ENCODE measurements at places on chromosomes 7 and 10.

- H3K4me1 ChIP-seq = no peaks in the 10 kb centered on the region
- H3K36me3 ChIP-seq = no peaks in the 10 kb centered on the region
- H3K27ac ChIP-seq = no peak overlapping the region
- no peak overlapping the region for H3K4me3 ChIP-seq
- H3K27me3 ChIP-seq = peaks cover 3% of the 10 kb centered on the region
Measured at GRCh38 chr10:101226491-101227428, 2.5 kb downstream of the LBX1 start.

GRCh38 chr7:26556061-26556881, 264.6 kb downstream of the SNX10 start:
- no peak for DNase-seq
- H3K4me1 ChIP-seq = no peaks in the 10 kb centered on the region
- no peak overlapping the region for H3K4me3 ChIP-seq
- H3K36me3 ChIP-seq = no peaks in the 10 kb centered on the region

- no peaks in the 10 kb centered on the region for H3K4me1 ChIP-seq
- no peaks in the 10 kb centered on the region for H3K36me3 ChIP-seq
- H3K4me3 ChIP-seq = no peak overlapping the region
- DNase-seq = no peak
- H3K27me3 ChIP-seq = no peaks in the 10 kb centered on the region
- no peak overlapping the region for H3K27ac ChIP-seq
Measured at GRCh38 chr7:156376317-156376716, 264.3 kb upstream of the RNF32 start.

GRCh38 chr7:69817121-69817520, 218.8 kb downstream of the AUTS2 start:
- no peaks in the 10 kb centered on the region for H3K27me3 ChIP-seq
- no peak overlapping the region for H3K27ac ChIP-seq
- no peak overlapping the region for H3K4me3 ChIP-seq

- H3K27me3 ChIP-seq = no peaks in the 10 kb centered on the region
- H3K4me3 ChIP-seq = no peak overlapping the region
- H3K27ac ChIP-seq = no peak overlapping the region
- H3K36me3 ChIP-seq = no peaks in the 10 kb centered on the region
- peak; percentile 48 for DNase-seq
Measured at GRCh38 chr10:5576780-5577624, 52.2 kb downstream of the CALML3 start.

DNA sequence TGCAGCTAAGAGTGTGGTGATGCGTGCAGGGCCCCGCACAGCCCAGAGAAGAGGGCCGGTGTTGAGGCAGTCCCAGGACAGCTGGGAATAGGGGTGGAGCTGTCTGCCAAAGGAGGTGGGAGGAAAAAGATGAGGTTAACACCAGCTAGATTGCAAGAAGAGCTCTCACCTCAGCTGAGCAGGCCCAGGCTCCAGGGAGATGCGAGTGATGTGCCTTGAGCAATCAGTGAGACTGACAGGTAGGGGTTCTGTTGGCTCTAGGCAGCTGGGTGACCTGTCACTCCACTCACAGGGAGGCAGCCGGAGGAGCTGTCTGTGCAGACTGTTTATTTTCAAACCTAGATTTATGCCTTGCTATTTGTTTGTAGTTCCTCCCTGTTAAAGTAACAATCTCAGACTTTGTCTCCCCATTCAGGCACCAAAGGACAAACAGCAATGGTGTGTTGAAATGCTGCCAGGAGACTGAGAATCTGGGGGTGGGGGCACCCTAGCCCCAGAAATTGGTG, 205.1 kb upstream of the CXCL12 start:
- no peak overlapping the region for H3K27ac ChIP-seq
- no peak for DNase-seq
- H3K4me3 ChIP-seq = no peak overlapping the region
- H3K4me1 ChIP-seq = no peaks in the 10 kb centered on the region

DNA sequence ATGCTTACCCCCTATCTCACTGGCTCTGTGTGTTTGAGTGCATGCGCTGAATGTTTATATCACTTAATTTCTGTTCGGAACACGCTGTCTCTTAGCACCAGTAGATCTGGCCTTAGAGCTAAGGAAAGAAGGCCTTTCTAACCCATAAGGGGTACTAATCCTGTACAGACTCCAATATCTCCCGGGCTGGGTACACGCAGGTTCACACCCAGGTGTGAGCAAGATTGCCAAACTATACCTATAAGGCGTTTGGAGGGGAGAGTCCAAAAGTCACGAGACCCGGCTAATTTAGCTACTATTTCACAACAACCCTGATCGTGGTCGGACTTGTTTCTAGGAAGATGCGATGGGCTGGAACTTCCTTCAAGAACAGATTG, 727 bp upstream of the PDSS1 start:
- H3K27me3 ChIP-seq = no peaks in the 10 kb centered on the region
- H3K4me3 ChIP-seq = peak overlapping the region; percentile 82
- H3K4me1 ChIP-seq = no peaks in the 10 kb centered on the region
- no peak overlapping the region for H3K27ac ChIP-seq

- no peaks in the 10 kb centered on the region for H3K4me1 ChIP-seq
- H3K36me3 ChIP-seq = peaks cover 2% of the 10 kb centered on the region
- DNase-seq = no peak
- H3K4me3 ChIP-seq = no peak overlapping the region
- no peak overlapping the region for H3K27ac ChIP-seq
Measured at GRCh38 chr7:116886543-116887156, 24.3 kb downstream of the CAPZA2 start.

- no peak for DNase-seq
- H3K27ac ChIP-seq = no peak overlapping the region
- H3K36me3 ChIP-seq = no peaks in the 10 kb centered on the region
- no peak overlapping the region for H3K4me3 ChIP-seq
- no peaks in the 10 kb centered on the region for H3K4me1 ChIP-seq
Measured at GRCh38 chr10:9643782-9644181, 1373.9 kb upstream of the CELF2 start.

DNA sequence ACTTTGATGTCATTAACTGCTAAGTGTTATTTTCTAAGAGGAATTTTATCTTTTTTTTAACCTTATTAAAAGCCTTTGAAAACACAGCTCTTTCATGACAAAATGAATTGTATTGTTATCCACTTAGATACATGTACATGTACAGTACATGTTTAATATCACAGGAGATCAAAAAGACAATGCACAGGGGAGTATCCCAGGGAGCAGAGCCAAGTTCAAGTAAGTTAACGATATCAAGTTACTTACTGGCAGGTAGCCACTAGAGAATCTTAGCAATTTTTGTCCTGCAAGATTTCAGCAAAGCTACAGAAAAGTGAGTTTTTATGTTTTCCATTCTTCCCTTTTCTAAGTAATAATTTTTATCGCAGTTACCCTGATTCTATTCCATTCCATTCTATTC, 33.9 kb upstream of the ARL4A start:
- no peak overlapping the region for H3K27ac ChIP-seq
- H3K36me3 ChIP-seq = no peaks in the 10 kb centered on the region
- no peaks in the 10 kb centered on the region for H3K4me1 ChIP-seq
- DNase-seq = no peak
- no peaks in the 10 kb centered on the region for H3K27me3 ChIP-seq
- no peak overlapping the region for H3K4me3 ChIP-seq
